ENCODE measurements at places on chromosomes 7 and 10. TPM values are rescaled to one million over a fixed set of nuclear protein-coding genes. Genes with fewer than 3 reads are reported as not detected.

SPDYE3 gene
- total RNA-seq, result not detected

TEX36 gene
- not detected for total RNA-seq

IRF5 gene
- 0.28 TPM for total RNA-seq

PDE1C gene
- 0.38 TPM for total RNA-seq

Measured in endothelial cell of coronary artery (primary cell).